ENCODE measurements at places on chromosomes 6 and 20.

GRCh38 chr6:108518714-108519576 lies 41.8 kb upstream of the FOXO3 start:
- no peak for DNase-seq

GRCh38 chr6:81465859-81466258 lies 286.6 kb downstream of the TENT5A start:
- peak; percentile 34 for DNase-seq

DNA sequence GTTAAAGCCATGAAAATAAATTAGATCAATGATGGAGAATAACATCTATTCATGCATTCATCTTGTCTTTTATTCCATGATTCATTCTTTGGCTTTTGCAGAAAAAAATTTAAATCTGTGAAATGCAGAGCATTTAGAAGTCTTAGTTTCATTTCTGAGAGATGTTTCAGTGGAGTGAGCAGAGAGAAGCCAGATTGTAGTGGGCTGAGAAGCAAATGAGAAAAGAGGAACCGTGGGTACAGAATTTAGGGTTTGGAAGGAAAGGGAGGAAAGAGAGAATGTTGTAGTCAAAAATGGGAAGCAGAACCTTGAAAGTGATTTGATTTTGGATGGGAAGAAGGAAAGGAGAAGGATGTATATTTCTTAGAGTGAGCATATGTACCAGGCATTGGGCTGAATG lies 260.3 kb upstream of the MAN1A1 start:
- DNase-seq = no peak

DNA sequence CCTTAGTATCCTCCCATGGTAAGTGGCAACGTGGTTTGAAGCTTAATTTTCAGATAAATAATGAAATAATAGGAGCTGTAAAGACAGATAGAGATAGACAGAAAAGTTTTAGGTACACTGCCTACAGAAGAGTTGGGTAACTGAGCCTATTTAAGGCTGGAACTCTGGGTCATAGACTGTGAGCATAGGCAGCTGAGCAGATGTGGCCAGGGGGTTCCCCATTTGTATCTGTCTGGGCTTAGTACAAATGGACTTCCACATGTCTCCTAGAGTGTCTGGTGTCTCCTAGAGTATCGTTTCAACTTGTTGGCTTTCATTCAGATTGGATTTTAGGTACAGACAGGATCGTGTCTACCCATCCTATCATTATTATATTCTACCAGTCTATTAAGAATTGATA lies 649.8 kb downstream of the DHX35 start:
- DNase-seq = no peak

- peak; percentile 65 for DNase-seq
Observed at GRCh38 chr6:161439093-161439492, 165.2 kb upstream of the AGPAT4 start.

- no peak for DNase-seq
Observed at GRCh38 chr20:33524261-33524660, 34.4 kb downstream of the CBFA2T2 start.

GRCh38 chr6:63268574-63268973 lies 51.2 kb downstream of the LGSN start:
- no peak for DNase-seq

DNA sequence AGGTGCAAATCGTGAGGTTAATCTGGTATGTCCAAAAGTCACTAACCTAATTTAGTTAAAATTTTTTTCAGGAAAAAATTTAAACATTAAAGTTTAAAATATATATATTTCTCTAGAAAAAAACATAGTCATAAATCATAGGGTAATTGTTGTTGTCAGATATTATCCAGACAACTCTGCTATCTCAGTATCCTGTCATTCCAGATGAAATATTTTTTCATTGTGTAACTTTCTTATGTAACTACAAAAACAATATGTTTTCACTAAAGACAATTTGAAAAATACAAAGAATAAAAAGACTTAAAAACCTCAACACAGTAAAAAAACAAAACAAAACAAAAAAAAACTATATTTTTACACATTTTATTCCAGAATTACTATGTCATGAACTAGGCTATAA lies 57.6 kb downstream of the TENT5A start:
- DNase-seq = no peak

DNA sequence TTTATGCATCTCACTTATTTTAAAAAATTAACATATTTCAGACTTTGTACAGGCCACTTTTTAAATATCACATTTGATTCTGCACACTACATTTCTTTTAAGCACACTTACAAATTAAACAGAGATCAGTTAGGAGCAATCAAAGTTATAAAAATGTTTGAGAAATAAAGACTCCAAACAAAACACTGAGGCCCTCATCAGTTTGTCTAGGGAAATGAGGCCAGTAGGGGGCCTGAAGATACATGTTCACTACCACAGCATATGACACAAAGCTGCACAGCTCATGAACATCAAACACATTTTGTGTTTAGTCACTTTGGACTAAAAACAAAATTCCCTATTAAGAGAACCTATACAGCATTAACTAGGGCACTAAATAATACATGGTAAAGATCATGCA lies 180.5 kb downstream of the PDE7B start:
- DNase-seq = peak; percentile 62

DNA sequence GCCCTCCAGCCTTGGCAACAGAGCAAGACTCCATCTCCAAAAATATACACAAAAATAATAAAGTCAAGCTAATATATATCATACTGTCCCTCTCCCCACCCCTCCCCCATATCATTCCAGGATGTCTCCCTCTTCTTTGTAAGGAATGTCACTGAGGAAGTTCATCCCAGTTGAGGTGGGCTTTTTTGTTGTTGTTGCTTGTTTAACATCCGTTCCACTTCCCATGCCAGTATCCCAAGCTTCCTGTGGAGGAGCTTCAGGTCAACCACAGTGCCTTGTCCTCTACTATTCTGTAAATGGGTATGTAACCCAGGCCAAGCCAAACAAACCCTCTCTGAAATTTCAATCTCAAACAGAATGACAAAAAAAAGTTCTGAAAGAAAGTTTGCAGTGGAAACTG lies 19.0 kb upstream of the PTPN1 start:
- DNase-seq = no peak

DNA sequence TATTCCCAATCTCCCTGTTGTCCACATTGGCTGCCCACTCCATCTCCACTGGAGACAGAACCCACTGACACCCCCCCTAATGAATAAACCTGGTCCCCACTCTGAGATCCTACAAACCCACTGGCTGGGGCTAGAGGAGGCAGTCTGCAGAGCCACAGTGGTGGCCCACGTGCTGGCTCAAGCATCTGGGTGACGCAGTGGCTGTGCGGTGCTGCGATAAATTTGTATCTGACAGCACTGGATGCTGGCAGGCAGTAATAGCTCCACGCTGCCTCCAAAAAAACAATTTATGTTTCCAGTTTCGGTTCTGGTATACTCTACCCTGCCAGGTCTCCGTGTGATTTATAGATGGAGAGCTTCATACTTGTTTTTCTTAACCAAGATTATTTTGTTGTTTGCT lies 87.1 kb upstream of the SYNDIG1 start:
- DNase-seq = no peak

- DNase-seq = no peak
Observed at GRCh38 chr6:21455071-21455470, 138.5 kb upstream of the SOX4 start.

DNA sequence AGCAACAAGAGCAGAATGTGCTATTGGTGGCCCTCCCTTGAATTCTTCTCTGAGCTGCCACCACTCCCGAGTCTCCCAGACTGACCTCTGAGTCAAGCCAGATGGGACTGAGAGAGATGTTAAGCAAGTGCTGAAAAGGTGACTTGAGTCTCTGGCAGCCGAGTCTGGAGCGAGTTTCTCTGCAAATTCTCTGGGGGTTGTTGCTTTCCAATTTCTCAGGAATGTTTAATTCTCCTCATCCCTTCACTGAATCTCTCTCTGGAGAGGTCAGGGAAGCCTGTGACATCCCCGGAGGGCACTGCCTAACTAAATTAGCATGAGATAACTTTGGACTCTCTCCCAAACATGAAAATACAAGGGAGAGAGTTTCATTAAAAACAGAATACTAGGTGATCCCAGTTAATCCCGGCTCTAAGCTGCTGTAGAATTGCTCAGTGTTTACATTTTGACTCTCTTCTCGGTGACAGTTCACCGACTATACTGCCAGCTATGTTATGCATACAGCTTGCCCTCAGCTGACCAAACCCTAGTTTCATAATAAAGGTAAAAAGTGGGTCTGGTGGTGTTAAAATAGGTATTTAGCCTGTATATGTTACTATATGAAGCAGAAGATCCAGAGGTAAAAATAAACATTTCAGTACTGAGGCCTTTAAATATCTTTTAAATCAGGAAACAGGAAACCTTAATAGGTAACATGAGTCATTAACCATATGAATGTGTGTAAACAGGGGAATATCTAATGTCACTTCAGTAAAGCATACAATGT lies 157.9 kb downstream of the FOXC1 start:
- no peak for DNase-seq

- no peak for DNase-seq
Observed at GRCh38 chr20:33828967-33829560, 17.9 kb downstream of the CHMP4B start.

DNA sequence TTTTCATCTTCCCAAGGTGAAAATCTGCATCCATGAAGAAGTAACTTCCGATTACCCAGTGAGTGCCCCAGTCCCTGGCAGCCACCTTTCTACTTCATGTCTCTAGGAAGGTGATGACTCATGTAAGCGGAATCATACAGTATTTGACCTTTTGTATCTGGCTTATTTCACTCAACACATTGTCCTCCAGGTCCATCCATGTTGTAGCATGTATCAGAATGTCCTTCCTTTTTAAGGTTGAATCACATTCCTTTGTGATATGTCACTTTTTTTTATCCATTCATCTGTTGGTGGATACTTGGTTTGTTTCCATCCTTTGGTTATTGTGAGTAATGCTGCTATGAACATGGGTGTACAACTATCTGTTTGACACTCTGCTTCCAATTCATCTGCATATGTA lies 176.3 kb upstream of the CDYL start:
- no peak for DNase-seq

GRCh38 chr6:142796571-142796970 lies 148.4 kb downstream of the HIVEP2 start:
- DNase-seq = no peak

GRCh38 chr6:135707426-135707825 lies 144.1 kb upstream of the PDE7B start:
- DNase-seq = no peak

DNA sequence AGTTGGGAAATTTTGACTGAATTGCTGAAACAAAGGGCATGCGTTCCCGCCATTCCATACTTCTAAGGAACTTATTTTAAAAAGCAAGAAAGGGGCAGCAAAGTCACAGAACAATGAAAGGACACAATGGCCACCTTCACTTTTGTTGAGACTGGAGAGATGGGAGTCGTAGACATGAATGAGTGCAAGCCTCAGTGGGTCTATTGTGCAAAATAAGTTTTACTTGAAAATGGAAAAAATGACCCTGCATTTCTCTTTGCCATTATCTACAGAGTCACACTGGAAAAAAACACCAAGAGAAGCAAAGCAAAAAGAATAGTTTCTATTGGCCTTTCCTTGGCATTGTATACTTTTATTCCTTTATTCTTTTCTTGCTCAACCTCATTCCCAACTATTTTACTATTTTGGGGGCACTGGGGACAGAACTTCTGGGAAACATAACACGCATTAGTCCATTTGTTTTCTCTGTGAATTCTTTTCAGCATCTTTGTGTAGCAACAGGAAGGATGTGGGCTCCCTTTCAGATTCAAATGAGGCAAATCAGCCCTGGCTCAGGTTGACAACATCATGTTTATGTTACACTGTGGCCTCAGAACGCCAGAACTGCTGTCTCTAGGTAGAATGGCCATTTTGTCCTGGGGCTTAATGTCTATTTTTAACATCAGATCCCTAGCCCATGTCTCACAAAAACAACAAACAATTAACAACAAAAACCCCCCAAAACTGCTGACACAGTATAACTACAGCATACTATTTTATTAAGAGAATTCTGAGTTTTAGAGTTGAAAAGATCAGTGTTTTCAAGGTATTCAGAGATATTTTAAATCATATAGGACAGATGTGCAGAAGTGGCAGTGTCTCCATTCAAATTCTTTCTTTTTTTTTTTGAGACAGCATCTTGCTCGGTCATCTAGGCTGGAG lies 122.2 kb downstream of the FYN start:
- no peak for DNase-seq

GRCh38 chr6:115071962-115072361 lies 729.1 kb upstream of the HS3ST5 start:
- no peak for DNase-seq

DNA sequence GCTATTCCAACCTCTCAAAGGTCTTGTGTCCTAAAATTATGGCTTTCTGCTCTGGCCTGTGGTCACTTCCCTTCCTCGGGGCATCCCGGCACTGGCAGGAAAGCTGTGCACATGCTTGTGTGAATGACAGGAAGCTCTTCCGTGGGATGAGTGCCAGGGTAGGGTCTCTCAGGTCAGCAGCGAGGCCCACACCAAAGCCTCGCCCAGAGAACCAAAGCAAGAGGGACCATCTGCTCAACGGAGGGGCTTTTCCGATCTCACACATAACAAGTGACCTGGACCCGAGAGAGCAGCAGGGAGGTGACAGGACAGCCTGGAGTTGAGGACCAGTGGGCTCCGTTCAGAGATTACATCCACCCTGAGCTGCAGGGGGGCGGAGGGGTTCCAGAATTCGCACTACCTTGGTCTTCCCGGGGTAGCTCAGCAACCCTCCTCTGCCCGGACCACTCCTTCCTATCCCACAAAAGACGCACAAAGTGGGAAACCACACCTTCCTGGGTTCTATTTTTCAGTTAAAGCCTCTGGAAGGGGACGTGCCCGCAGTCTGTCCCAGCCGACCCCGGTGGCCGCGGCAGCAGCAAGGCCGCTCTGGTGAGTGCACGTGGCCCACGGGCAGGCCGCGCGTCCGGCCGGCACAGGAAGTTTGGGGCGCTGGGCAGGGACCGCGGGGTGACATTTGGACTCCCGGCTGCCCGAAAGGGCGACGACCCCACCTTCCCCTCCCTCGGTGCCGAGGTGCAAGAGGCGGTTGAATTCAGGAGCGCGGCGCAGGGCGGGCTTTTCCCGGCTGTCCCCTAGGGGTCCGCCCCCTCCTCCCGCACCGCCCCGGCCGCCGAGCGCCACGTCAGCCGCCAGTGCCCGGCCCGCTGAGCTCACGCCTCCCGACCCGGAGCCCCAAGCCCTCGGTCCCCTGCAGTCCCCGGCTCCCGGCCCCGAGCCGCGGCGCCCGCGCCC lies 988 bp downstream of the TXNDC5 start:
- DNase-seq = no peak

- DNase-seq = no peak
Observed at GRCh38 chr6:34865107-34865506, 22.7 kb downstream of the TAF11 start.

GRCh38 chr6:21354805-21355238 lies 238.7 kb upstream of the SOX4 start:
- DNase-seq = no peak

DNA sequence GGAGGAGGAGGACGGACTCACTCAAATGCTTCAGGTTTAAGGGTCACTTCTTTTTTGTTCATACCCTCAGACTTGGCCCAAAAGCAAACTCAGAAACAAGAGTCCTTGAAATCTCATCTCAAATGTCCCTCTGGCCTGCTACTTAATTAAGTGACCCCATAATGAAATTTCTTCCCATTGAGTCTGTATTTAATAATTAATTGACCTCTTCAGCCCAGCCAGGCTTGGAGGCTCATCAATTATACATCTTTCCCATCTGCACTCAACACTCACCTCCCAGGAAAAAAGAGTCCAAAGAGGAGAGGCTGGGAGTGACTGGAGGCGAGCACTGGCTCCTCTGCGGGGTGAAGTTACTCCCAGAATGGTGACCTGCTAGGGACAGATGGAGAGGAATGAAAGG lies 90.5 kb upstream of the EYA2 start:
- DNase-seq = no peak

Measured in testis (tissue), 5 donors.